ENCODE measurements at places on chromosomes 6 and 20.

DNA sequence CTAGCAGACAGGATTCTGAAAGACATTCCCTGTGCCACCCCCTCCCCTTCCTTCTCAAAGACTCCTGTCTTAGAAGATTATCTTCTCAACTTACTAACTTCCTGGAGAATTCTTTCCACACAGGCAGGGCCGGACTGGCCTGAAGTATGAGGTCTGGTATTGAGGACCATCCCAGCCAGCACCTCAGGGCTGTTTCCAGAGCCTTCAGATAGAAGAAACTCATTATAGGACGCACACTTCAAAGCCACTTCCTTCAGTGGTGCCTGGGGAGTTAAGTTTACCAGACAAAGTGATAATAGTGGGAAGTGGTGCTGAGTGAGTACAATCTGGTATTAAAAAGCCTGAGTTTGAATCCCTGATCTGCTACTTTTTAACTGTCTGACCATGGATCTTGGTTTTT lies 15.6 kb downstream of the KCNS1 start:
- DNase-seq: no peak

DNA sequence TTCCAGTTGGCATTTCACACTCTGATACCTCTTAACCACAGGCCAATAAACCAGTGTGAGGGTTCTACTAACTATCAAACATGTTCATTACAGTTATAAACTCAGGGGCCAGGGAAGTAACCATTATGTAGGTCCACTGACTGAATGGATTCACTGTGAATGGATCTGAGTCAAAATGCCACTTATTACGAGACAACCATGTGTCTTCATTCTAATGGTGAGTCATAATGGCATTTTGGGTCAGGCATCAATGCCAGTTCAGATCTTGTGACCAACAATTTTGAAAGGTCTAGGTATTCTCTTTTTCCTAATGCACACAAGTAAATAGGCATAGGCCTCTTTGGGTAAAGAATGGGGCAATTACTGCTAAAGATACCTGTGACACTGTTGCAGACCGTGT lies 112.2 kb upstream of the HEY2 start:
- DNase-seq: no peak

- DNase-seq: no peak
Measured at GRCh38 chr20:2900845-2901592, 27.7 kb downstream of the PTPRA start.

GRCh38 chr6:159376516-159377158 lies 207.4 kb downstream of the FNDC1 start:
- peak; percentile 44 for DNase-seq

- DNase-seq: no peak
Measured at GRCh38 chr20:43138061-43138770, 51.5 kb downstream of the PTPRT start.

DNA sequence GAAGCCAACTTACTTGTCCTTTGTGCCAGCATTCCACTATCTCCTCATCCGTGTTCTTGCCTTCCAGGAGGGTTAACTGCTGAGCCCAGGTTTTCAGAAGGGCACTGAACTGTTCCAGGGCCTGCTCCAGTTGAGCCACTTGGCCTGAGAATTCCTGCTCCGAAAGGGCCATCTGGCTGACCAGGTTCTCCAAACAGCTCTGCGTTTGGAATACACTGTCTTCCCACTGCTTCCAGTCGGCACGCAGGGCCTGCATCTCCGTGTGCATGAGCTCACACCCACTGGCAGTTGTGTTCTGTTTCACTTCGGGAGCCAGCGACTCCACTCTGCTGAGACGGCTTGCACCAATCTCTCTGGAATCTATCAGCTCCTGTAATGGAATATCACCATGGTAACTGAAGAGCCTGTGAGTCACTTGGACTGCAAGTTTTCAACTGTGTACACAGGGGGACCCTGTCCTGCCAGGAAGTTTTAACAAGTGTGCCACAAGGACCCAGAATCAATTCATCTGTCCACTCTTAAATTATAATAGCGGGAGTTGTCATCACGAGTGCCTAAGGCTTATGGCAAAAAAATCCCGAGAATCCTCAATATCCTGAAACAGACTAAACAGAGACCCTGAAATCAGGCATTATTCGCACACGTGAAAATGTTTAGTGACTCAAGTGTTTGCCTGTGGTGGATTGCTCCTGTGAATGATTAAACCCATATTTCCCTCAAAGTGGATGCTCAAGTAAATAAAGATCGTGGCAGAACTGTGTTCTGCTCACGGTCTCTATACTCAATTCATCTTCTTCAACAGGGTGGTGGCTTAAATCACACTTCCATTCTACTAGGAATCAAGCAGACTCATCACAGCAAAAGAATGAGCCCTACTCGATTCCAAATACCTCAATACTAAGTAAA lies 255.9 kb downstream of the SYNE1 start:
- DNase-seq: peak; percentile 98
